Natural killer cell treated with Interleukin-12 subunit alpha and Interleukin-12 subunit beta and Interleukin-15 and Interleukin-18, amount 100 ng/mL, for 72 hours (primary cell): ENCODE measurements at places on chromosomes 4 and X. TPM values are rescaled to one million over a fixed set of nuclear protein-coding genes. Genes with fewer than 3 reads are reported as not detected.
A peak's percentile ranks its signal among the peaks of the same experiment; 100 is the strongest.

Gene NLGN3
- 1.6 TPM for total RNA-seq

DNA sequence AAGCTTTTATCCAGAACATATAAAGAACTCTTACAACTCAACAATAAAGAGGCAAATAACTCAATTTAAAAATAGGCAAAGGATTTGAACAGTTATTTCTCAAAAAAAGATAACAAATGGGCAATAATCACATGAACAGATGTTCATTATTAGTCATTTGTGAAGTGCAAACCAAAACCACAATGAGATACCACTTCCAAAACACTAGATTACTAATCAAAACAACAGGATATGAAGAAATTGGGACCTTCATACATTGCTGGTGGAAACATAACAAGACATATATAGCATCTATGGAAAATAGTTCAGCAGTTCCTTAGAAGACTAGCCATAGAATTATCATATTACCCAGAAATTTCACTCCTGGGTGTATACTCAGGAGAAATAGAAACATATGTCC, 224.6 kb downstream of the FBXO8 start:
- no peak for DNase-seq
- H3K4me1 ChIP-seq, result no peaks in the 10 kb centered on the region
- H3K27me3 ChIP-seq, result no peaks in the 10 kb centered on the region
- H3K27ac ChIP-seq, result no peak overlapping the region

DNA sequence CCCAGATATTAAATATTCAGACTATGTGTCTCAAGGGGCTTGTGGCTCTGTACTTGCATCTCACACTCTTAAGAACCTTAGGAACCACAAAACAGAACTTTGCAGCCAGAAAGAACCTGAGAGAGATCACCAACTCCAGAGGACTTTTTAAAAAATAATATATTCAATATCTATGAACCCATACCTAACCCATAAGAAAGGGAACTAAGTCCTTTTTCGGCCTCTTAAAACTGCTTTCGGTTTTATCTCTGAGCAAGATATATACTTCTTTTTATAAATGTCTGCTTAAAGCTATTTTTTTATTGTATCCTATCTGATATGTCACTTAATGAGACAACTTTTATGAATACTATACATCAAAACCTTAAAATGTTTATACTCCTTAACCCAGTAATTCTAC, 10.9 kb downstream of the SMARCA1 start:
- no peaks in the 10 kb centered on the region for H3K4me1 ChIP-seq
- DNase-seq, result no peak
- H3K36me3 ChIP-seq, result no peaks in the 10 kb centered on the region
- H3K27me3 ChIP-seq, result peaks cover 13% of the 10 kb centered on the region

GRCh38 chr4:173334891-173335752, 964 bp upstream of the HMGB2 start:
- peak overlapping the region; percentile 92 for H3K4me3 ChIP-seq
- H3K36me3 ChIP-seq, result peaks cover 23% of the 10 kb centered on the region
- peaks cover 26% of the 10 kb centered on the region for H3K4me1 ChIP-seq
- no peaks in the 10 kb centered on the region for H3K27me3 ChIP-seq

Gene TEX11
- total RNA-seq, result not detected

Gene TCEAL7
- total RNA-seq, result not detected

Gene USP51
- 0.45 TPM for total RNA-seq

DNA sequence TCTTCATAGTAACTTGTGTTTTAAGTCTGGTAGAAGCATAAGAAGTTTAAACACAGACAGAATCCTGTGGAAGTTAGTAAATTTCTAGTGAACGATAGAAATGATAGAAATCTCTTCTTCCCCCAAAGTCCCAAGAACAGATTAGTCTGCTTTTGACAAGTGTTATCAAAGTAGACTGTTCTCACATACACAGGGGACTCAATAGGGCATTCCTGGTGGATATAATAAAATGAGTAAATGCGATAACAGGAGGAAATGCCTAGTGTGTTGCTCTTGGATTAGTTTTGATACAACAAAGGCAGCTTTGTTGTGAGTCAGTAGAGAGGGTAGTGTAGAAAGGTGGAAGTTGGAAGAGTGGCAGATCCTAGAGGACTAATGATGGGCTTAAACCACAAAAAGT, 43.5 kb downstream of the CLCN3 start:
- no peak for DNase-seq
- peaks cover 22% of the 10 kb centered on the region for H3K4me1 ChIP-seq
- no peak overlapping the region for H3K27ac ChIP-seq
- no peaks in the 10 kb centered on the region for H3K27me3 ChIP-seq
- H3K4me3 ChIP-seq, result no peak overlapping the region
- no peaks in the 10 kb centered on the region for H3K36me3 ChIP-seq

Gene NIPAL1
- total RNA-seq, result 2.0 TPM

Gene GRID2
- total RNA-seq, result not detected

Gene BRS3
- total RNA-seq, result not detected

Gene S100P
- total RNA-seq, result 5.1 TPM
